Caki2 (cell line): ENCODE measurements at places on chromosomes 11 and 22. TPM values are rescaled to one million over a fixed set of nuclear protein-coding genes. Genes with fewer than 3 reads are reported as not detected.

DNA sequence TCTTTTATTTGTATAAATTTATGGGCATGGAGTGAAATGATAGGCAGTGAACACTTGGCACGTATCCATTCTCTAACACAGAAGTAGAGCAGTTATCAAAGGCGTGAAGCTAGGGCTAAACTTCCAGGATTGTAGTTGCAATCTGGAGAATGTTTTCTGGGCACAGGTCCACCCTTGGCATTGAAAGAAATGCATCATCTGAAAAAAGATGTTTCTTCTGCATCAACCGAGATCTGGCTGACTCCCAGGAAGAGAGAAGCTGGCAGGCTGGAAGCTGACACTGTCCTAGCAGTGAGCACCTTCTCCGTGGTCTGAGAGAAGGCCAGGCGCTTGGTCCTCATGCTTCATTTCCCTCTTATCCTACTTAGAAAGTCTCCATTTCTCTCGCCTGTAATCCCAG is 600.0 kb downstream of the BRD1 start:
- DNase-seq: no peak

GRCh38 chr11:27209562-27210005 is 153.4 kb downstream of the CCDC34 start:
- DNase-seq: peak; percentile 96

DNA sequence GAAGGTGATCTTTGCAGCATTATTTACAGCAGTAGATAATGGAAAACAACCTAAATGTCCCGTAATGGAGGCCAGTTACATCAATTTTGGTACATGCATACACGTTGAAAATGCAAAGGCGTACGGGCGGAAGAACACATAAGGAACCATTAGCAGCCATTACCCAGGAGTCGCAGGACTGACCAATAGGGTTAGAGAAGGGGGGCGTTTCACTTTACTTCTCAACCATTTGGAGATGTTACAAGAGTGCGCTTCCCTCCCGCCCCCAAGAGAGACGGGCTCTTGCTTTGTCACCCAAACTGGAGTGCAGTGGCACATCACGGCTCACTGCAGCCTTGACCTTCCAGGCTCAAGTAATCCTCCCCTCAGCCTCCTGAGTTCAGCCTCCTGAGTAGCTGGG is 52.8 kb upstream of the SLC35C1 start:
- DNase-seq: no peak

- no peak for DNase-seq
Observed at GRCh38 chr11:17634776-17635550, 84.4 kb upstream of the MYOD1 start.

DNA sequence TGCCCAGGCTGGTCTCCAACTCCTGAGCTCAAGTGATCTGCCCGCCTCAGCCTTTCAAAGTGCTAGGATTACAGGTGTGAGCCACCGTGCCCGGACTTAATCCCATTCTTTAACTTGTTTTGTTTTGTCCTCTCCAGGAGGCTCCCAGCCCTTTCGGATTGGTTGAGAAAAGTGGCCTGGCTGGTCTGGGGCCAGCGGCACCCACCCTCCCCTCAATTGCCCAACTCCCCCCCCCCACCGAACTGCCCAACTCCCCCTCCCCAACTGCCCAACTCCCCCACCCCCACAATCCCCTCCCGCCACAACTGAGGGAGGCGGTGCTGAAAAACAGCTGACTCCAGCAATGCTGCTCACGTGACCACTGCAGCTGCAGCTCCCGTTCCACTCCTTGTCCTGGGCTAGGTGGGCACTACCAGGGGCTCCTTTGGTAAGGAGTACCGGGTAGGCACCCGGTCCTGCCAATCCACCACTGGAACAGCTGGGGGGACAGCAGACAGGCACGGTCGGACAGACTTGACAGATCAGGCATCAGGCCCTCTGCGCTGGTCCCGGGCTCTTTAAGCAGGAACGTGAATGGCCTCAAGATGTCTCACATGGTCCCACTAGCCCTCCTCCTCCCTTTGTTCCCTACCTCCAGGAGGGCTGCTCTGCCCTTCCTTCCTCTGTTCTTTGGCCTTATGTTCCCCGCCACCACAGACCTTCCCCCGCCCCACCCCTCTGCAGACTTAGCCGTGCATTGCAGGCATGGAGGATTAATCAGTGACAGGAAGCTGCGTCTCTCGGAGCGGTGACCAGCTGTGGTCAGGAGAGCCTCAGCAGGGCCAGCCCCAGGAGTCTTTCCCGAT is at the start of gene TCN2:
TSS of gene TCN2 (plus strand) at position 720 of the 845 bp plus-strand sequence. CDS start 158 bp downstream, outside the sequence.
- DNase-seq: peak; percentile 89

- DNase-seq: no peak
Observed at GRCh38 chr11:39690856-39691255, 1768.6 kb downstream of the LRRC4C start.

GRCh38 chr11:1358286-1358685 is 31.4 kb upstream of the BRSK2 start:
- no peak for DNase-seq

DNA sequence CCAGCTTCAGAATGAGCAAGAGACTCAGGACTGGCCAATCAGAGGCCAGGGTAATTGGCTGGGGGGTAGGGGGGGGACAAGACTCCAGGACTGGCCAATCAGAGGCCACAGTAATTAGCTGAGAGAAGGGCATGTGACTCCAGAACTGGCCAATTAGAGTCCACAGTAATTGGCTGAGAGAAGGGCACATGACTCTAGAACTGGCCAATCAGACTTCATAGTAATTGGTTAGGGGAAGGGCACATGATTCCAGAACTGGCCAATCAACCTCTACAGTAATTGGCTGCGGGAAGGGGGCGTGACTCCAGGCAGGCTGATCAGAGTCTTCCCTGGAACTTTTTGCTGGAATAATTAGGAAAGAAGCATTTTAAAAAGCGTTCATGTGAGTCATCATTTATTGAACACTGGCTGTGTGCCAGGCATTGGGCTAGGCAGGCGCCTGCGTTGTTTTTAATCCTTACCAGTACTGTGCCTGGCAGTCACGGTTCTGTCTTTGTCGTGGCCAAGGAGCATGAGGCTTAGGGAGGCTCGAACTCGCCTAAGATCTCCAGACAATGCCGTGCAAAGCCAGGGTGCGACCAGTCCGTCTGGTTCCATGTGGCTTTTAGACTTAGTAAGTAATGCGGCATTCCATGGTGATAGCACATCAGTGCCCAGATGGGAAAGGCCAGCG is 508.1 kb downstream of the TBC1D22A start:
- DNase-seq: no peak

GRCh38 chr11:2151500-2152257 is 9.3 kb downstream of the INS start:
- DNase-seq: peak; percentile 61

- DNase-seq: peak; percentile 47
Observed at GRCh38 chr11:100932474-100933100, 197.0 kb downstream of the PGR start.

DNA sequence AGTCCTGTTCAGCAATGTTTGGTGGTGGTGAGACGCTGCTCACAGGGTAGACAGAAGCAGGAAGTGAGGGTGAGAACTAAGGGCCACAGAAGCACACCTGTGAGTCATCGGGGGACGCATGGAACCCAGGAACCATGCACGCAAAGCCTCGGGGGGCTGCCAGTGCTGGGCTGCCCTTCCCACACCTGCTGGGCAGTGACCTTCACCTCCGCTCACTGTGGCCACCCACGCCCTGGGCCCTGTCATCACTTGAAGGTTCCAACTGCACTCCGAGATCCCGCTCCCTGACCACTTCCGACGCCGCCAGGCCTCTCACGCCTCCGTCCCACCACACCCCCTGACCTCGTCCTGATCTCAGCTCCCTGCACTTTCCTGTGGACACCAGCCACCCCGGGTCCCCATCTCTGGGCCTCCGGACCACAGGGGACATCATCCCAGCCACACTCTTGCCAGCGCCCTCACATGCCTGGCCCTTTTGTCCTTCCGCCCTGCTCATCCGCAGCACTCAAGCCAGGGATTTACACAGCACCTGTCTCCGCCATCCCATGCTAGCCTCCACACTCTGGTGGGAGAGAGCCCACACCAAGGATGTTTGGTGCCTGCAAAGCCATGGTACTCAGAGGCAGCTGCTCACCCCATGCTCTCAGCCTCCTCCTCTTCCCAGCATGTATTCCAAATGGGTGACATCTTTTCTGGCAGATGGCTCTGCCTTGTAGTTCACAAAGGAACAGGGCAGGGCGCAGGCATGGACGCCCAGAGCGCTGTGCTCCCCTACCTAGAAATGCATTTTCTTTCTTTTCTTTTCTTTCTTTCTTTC is 23.1 kb upstream of the ATXN10 start:
- no peak for DNase-seq

- no peak for DNase-seq
Observed at GRCh38 chr11:75667831-75668450, 897 bp downstream of the MAP6 start.

GRCh38 chr11:71988050-71988449 is 10.7 kb upstream of the IL18BP start:
- no peak for DNase-seq

DNA sequence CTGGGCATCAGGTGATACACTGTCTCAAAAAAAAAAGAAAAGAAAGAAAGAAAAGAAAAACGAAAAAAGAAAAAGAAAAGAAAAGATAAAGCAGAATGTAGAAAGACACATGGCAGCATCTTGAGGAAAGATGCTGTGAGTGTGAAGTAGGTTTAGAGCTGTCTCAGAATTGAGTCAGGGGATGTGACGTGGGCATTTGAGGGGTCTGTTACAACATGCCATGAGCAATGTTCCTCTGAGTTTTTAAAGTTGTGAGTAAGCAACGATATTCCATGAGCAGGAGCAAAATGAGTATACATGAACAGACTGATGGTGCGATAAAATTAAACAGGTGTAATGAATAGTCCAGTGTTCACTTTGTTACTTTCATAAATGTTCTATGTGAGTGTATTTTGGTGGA is 11.3 kb upstream of the QSER1 start:
- no peak for DNase-seq

DNA sequence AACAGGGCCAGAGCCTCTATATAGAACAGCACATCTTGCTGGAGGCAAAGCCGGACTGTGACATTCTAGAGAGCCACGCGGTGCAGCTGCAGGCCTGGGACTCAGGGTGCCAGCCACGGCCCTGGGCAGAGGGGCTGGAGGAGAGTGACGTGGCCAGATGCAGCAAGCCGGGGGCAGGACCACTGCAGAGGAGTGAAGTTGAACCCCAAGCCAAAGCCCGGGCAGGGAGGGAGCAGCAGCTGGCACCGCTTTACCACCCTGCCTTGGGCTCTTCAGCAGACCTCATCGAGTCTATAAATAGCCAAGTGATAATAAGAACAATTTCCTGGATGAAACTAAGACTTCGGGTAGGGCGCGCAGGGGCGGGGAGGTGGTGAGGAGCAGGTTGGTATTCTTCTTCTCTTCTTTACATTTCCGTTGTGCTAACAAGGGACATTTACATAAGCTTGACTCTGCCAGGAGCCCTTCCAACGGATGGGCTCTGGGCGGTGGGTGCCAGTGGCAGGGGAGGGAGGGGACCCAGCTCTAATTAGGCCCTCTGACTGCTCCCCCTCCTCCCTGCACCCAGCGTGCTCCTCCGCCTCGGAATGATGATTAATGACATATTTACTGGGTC is 110.2 kb downstream of the ST3GAL4 start:
- no peak for DNase-seq

GRCh38 chr11:2883979-2884815 is 1.4 kb downstream of the CDKN1C start:
- no peak for DNase-seq

GRCh38 chr11:57477507-57478189 is 17.3 kb downstream of the RTN4RL2 start:
- no peak for DNase-seq

DNA sequence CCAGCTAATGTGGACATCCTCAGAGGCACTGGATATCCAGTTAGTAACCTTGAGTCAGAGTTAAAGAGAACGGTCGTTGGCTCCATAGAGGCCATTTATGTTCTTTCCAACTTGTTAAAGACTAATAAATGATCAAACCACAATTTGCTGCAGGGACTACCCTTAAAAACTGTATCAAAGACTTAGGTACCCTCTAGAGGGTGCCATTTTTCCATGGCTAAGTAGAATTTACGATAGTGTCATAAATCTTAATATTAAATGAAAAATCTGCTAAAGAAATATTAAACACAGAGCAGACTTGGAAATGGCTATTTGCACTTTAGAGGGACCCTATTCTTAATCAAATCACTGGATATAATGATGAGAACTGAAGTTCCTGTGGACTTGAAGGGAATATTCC is 685.2 kb upstream of the CHORDC1 start:
- no peak for DNase-seq

DNA sequence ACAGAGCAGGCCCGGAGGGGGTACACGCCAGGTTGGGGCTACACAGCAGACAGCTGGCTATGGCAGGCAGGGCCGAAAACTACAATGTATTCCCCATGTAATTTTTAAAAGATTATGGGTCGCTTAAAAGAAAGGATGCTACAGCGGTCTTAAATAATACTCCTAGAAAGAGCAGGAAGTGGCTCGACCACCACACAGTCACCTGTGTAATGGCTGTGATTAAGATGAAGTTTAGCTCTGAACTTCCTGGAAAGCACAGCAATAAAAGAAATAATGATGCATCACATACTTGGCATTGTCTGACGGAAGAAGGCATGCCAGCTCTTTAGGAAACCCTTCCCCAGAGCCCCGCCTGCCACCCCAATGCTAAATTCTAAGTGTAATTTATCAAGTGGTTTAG is 32.6 kb downstream of the WNT11 start:
- DNase-seq: no peak

- no peak for DNase-seq
Observed at GRCh38 chr11:46272816-46273427, 4.5 kb upstream of the CREB3L1 start.

- DNase-seq: no peak
Observed at GRCh38 chr11:58164990-58165389, 23.9 kb upstream of the OR9Q2 start.

GRCh38 chr22:49111085-49111484 is 716.6 kb downstream of the BRD1 start:
- DNase-seq: no peak

DNA sequence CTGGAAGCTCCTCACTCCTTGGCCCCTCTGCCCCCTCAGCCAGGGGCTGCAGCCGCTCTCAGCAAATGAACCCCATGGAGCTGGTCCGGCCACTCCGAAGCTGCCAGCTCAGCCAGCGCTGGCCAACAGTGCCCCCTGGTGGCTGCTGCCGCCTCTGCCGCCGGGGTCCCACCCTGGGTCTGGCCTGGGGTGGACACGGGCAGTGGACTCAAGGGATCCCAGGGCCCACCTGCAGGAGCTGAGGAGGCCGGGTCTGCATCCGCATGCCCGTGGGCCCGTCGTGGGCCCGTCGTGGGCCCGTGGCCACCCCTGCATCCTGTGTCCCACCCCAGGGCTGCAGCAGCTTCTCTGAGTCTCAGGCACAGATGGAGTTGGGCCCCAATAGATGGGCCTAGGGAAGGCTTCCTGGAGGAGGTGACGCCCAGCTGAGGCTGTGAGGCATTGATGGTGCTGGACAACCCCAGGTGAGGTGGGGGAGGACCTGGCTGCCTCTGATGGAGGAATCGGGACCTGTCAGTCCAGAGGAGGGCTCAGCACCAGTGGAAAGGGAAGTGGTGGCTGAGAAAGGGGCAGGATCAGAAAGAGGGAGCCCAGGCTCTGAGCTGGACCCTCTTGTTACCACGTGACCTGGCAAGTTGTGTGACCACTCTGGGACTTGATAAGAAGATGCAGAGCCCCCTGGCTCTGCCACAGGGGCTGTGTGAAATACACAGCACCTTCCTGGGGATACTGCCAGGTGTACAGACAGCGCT is 522.3 kb downstream of the BRD1 start:
- peak; percentile 54 for DNase-seq

DCHS1 gene
- 0.03 TPM in 1 of 2 replicates, not detected in the other for total RNA-seq

ACTN3 gene
- total RNA-seq: not detected in 2 replicates

C11orf87 gene
- total RNA-seq: not detected in 2 replicates

GRAMD1B gene
- total RNA-seq: 4.2 and 7.6 TPM in 2 replicates

DHCR7 gene
- 25.5 and 33.1 TPM in 2 replicates for total RNA-seq

FKBP2 gene
- 24.2 and 46.1 TPM in 2 replicates for total RNA-seq

FIBIN gene
- total RNA-seq: not detected in 2 replicates

GGT1 gene
- total RNA-seq: 396 and 486 TPM in 2 replicates

FLRT1 gene
- 0.03 and 0.37 TPM in 2 replicates for total RNA-seq

TSG101 gene
- total RNA-seq: 82.8 and 117 TPM in 2 replicates

ENTHD1 gene
- total RNA-seq: not detected in 2 replicates
